Smooth muscle cell of trachea (primary cell): ENCODE measurements at places on chromosomes 4 and X. TPM values are rescaled to one million over a fixed set of nuclear protein-coding genes. Genes with fewer than 3 reads are reported as not detected.

Gene CC2D2A
- 28.4 and 39.1 TPM in 2 replicates for total RNA-seq

Gene FAM47A
- total RNA-seq, result not detected in 2 replicates

Gene CHRDL1
- 0.99 and 3.2 TPM in 2 replicates for total RNA-seq

Gene CENPE
- 1.7 and 31.0 TPM in 2 replicates for total RNA-seq

Gene ARSJ
- total RNA-seq, result 28.0 and 31.4 TPM in 2 replicates

Gene ZCCHC12
- total RNA-seq, result not detected in 2 replicates

Gene MAGEA6
- total RNA-seq, result not detected in 2 replicates

Gene PAGE4
- not detected in 2 replicates for total RNA-seq

Gene SCRG1
- under 0.01 and 0.29 TPM in 2 replicates for total RNA-seq

Gene GLRB
- total RNA-seq, result 11.8 and 13.1 TPM in 2 replicates

Gene GPRASP1
- 4.2 and 5.6 TPM in 2 replicates for total RNA-seq

Gene GLUD2
- 2.2 and 3.1 TPM in 2 replicates for total RNA-seq

Gene TRIM75
- not detected in 2 replicates for total RNA-seq

Gene ANOS1
- total RNA-seq, result not detected in 2 replicates

Gene SMARCA1
- 51.9 and 78.2 TPM in 2 replicates for total RNA-seq

Gene REPS2
- 0.73 and 0.99 TPM in 2 replicates for total RNA-seq

Gene IGSF1
- total RNA-seq, result not detected in 2 replicates

Gene TMEM144
- 6.8 and 12.9 TPM in 2 replicates for total RNA-seq

Gene RHOH
- not detected in 2 replicates for total RNA-seq

Gene BCLAF3
- 5.5 and 8.0 TPM in 2 replicates for total RNA-seq

Gene ALB
- total RNA-seq, result 0.33 TPM in 1 of 2 replicates, not detected in the other

Gene ART3
- total RNA-seq, result not detected in 2 replicates

Gene SLC39A8
- 2.0 and 9.3 TPM in 2 replicates for total RNA-seq

Gene SSX1
- total RNA-seq, result not detected in 2 replicates

Gene BST1
- 6.6 and 13.8 TPM in 2 replicates for total RNA-seq

Gene LRCH2
- 6.9 and 11.9 TPM in 2 replicates for total RNA-seq

Gene MORC4
- 33.9 and 40.9 TPM in 2 replicates for total RNA-seq

Gene GLRA3
- under 0.01 TPM in 1 of 2 replicates, not detected in the other for total RNA-seq

Gene COMMD8
- total RNA-seq, result 25.6 and 43.5 TPM in 2 replicates

Gene MAGEA12
- not detected in 2 replicates for total RNA-seq
